Right ventricle myocardium inferior (tissue), 1 donor: ENCODE measurements at places on chromosomes 16 and 17. TPM values are rescaled to one million over a fixed set of nuclear protein-coding genes. Genes with fewer than 3 reads are reported as not detected.

TNFRSF13B gene
- not detected for total RNA-seq

AANAT gene
- not detected for total RNA-seq

GPR139 gene
- total RNA-seq, result not detected

INCA1 gene
- total RNA-seq, result 2.4 TPM

TBC1D3I gene
- total RNA-seq, result not detected

USP31 gene
- total RNA-seq, result 26.8 TPM

ABCC11 gene
- total RNA-seq, result not detected

AXIN2 gene
- 22.2 TPM for total RNA-seq

C16orf46 gene
- total RNA-seq, result 0.62 TPM

SDR42E2 gene
- not detected for total RNA-seq

OR1A1 gene
- not detected for total RNA-seq

SPAG5 gene
- 1.6 TPM for total RNA-seq

ZNF232 gene
- 4.9 TPM for total RNA-seq

ANKFN1 gene
- not detected for total RNA-seq

C17orf107 gene
- total RNA-seq, result 0.78 TPM

FBXO39 gene
- total RNA-seq, result not detected

MAP2K6 gene
- 3.8 TPM for total RNA-seq

TXNDC17 gene
- total RNA-seq, result 52.9 TPM

KRTAP9-6 gene
- not detected for total RNA-seq

PLA2G10 gene
- not detected for total RNA-seq

SEPTIN12 gene
- total RNA-seq, result not detected

SLC13A5 gene
- not detected for total RNA-seq
